ENCODE measurements at places on chromosomes 2 and 18.

- no peak for DNase-seq
Observed at GRCh38 chr2:45105050-45105582, 95.9 kb upstream of the SIX2 start.

- DNase-seq, result no peak
Observed at GRCh38 chr2:19330436-19330835, 28.0 kb downstream of the OSR1 start.

- DNase-seq, result no peak
Observed at GRCh38 chr18:25348386-25349130, 3.4 kb downstream of the ZNF521 start.

DNA sequence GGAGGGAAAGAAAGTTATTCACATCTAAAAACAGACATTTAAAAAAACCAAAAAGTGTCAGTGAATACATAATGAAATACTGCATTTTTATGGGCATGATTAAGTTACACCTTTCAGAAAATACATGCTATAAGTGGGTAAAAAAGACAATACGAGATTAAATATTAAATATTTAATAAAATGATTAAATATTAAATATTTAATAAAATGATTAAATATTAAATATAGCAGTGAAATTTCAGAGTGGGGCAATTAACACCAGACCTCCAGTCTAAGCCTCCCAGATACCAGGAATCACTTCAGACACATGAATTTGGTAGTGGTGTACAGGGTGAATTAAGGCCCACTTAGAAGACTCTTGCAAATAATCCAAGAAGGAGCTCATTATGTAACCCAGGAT is 15.5 kb downstream of the RBM43 start:
- no peak for DNase-seq

- no peak for DNase-seq
Observed at GRCh38 chr2:131046028-131046917, 47.0 kb downstream of the FAM168B start.

DNA sequence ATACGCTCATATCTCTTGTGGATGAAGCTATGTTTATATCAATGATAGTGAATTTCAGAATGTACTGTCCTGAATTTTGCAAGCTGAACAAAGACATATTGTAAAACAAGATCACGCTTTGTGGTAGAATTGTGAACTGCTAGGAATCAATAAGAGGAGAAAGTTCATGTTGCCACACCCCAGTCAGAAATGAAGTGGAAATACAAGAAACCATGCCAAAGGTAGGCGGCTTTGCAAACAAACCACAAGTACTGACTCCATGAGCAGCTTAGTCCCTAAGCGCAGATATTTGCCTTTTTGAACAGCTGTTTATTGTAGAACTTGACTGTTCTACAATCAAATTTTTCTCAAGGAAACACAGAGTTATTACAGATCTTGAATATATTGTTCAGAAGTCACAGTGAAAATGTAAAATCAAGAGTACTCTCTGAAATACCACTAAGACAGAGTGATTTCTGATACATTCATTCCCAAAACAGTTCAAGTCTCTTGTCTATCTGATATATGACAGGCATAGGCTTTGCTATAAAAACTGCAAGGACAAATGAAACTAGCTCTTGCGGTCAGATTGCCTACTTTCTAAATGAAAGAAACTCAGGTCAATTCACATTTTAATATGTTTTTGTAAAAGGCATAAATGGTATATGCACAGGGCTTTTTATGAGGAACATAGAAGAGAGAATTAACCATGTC is 120.9 kb upstream of the CDH19 start:
- no peak for DNase-seq

- no peak for DNase-seq
Observed at GRCh38 chr2:68431316-68431972, 35.6 kb downstream of the FBXO48 start.

- DNase-seq, result no peak
Observed at GRCh38 chr2:7019191-7019590, 102.0 kb downstream of the RNF144A start.

DNA sequence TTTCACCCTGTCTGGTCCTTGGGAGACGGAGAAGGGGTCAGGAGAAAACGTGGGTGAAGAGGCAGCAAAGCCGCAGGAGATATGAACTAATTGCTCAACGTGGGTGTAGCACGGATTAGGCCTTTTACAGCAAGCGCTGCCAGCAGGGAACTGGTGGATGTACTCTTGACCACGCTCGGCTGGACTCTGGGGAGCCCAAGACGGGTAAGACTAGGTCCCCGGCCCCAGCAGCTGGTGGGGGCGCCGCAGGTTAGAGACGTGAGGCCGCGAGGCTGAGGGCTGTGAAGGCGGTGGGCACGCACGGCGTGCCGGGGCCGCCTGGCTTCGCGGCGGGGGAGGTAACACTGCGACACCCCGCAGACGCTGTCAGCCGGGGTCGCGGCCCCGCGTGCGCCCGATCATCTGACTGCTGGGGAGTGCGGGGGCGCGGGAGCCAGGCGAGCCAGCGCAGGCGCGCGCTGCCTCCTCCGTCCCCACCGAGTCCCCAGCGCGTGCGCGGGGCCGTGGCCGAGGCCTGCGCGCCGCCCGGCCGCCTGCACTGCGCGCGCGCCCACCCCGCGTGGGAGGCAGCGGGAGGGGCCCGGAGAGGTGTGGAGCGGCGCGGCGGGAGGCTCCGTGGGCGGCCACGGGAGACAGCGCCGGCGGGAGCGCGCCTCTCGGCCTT is at the start of gene CLIP4:
Gene CLIP4, plus strand, starts transcription at position 470 of the 664 bp plus-strand sequence. CDS start 5,974 bp downstream, outside the sequence.
- peak; percentile 46 for DNase-seq

DNA sequence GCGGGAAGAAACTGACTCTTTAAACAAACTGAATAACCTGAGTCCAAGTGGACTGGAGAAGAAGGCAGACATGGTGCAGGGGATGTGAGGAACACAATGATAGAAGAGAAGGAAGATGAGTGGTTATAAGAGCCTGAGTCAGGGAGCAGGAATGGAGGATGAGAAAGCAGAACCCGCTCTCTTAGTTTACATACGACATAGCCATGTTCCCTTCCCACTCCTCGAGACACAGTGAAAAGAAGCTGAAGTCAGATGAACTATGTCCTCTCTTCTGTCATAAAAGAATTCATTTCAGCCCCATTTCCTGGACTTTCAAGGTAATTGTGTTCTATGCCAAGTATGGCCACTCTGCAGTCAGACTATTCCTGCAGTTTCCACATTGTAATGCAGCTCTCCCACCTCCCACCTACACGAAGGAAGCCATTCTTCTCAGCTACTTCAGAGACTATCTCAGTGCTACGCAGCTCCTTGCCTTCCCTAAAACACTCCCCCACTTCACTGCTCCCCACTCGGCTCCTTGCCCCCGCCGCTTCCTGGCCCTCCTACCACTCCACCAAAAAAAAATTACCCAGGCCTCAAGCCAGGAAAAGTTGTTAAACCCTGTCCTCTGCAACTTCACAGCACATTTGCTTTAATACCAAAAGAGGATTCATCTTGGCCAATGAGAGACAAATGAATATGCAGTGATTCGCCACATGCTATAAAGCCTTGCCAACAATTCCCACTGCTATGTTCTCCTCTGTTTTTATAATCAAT is 323.4 kb upstream of the EPHA4 start:
- DNase-seq, result no peak

- DNase-seq, result no peak
Observed at GRCh38 chr18:23484561-23485182, 18.6 kb upstream of the RMC1 start.

DNA sequence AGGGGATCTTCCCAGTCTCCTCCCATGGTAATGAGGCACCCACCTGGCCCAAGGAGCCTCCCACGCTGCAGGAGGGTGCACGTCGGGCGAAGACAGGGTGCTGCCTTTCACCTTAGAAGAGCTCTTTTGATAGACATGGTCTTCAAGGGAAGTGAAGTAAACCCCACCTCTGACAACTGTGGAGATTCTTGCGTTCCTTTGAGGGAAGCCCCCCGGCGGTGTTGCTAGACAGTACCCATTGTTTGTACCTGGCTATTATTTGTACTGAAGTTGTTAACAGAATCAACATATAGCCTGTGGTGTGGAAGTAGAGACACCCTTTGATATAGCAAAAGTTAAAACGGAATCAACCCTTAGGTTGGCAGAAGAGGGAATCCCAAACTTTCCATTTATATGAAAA is 648.0 kb downstream of the GALR1 start:
- DNase-seq, result no peak

- DNase-seq, result no peak
Observed at GRCh38 chr2:178949584-178949983, 100.4 kb downstream of the CCDC141 start.

DNA sequence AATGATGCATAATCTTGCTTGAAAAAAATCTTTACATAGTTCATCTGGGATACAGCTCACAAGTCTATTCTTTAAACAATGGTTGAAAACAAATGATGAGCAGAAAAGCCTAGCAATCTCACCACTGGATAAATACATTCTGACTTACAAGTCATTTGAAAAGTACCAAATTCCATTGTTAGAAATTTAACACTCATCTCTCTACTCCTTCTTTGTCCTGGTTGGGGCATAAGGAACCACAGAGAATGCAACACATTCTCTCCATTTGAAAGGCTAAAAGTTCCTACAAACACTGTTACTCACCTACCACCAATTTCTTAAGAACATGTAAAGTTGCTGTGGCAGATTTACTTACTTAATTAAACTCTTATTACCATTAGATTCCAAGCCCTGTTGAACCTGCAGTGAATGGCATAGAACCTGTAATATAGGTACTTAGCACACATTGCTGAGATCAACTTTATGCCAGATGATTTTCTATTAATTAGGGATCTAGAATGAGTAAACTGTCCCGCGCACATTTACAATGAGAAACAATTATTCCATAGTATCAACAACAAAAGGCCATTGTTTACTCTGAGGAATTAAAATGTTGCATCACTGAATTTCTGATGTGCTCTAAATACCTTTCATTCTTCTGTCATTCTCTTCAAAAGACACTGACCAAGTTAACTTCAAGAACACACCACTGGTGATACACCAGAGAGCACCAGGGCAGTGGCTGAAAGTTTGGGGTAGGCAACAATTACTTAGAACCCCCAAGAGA is 69.6 kb downstream of the CABYR start:
- DNase-seq, result no peak

- DNase-seq, result no peak
Observed at GRCh38 chr2:160333324-160334027, 133.4 kb upstream of the ITGB6 start.

DNA sequence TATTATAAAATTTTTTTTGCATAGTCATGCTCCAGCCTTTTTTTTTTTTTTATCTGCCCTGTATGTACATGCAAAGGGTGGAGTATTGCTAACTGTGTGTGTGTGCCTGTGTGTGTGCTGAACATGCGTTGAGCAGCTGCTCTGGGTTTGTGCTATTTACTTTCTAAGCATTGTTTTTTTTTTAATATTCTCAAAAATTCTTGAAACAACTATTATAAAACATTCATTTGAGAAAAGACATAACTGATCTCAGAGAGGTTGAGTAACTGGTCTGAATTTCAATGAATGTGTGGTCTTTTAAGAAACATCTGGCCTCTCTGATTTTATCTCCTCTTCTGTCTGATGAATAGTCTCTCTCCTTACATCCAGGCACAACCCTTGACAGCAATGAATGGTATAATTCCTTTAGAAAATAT is 366.0 kb upstream of the SLC14A2 start:
- no peak for DNase-seq

- no peak for DNase-seq
Observed at GRCh38 chr2:217064234-217065011, 204.6 kb upstream of the TNP1 start.

GRCh38 chr2:9232886-9233285 is 26.3 kb downstream of the ASAP2 start:
- no peak for DNase-seq

DNA sequence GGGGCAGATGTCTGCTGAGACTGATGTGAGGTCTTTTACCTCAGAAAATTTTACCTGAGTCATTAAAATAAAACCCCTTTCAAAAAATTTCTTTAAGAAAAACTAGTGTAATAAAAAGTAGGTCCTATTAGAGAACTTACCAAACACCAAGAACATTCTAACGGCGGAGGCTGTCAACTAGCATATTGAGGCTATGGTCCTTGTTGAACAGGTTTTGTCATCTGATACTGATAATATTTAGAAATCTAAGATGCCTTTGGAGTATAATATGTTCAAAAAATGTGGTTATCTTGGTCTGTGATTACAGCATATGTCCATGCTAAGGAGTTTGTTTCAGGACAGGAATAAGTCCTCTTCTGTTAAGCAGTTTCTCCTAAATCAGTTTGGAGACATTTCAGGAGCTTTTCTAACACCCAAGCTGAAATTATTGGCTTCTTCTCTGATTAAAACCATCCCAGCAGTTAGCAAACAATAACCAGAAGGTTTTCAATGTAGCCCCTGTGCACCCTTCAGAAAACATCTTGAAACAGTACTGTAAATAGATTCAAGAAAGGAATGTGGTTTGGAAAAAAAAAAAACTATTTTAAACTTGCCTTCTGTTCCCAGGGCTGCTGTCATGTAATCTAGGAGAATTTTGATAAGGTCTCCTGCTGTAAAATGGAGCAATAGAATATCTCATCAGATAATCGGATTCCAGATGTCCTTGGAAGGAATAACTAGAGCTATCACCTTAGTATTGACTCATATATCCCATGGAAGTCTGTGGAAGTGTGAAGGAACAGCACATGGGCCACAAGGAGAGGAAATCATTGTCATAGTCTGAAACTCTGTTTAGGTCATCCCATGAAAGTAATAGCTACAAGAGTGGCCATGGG is 58.7 kb upstream of the B3GNT2 start:
- DNase-seq, result no peak

DNA sequence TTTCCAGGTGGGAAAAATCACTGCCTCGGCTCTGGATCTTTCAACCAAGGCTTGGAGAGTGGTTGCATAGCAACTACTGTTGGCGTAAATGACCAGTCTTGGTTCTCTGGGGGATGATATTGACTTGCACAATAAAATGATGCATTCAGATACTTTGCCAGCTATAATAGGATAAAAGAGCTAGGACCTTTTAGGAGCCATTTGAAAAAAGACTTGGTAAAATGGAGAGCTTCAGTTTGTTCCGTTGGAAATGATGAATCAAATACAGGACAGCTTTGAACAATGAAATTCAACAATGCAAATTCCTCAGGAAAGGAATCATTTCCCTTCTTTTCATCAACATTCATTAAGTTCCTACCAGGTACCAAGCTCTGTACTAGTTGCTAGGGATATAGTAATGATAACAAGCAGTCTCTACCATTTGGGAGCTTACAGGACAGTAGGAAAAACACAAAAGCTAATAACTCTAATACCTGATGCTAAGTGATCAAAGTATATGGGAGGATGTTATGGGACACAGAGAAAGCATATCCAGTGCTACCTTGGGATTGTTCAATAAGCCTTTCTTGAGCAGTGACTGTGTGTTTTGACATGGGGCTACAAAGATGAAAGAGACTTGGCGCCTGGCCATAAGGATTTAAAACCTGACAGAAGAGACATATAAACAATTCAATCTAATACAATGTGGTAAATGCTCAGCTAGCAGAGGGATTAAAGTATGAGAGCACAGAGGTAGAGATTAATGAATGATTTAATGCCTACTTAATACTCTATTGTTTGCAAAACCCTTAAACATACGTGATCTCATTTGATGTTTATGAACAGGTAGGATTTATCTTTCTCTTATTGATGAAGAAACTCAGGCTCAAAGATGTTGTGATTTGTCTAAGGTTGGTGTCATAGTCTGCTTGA is 110.7 kb downstream of the QPCT start:
- no peak for DNase-seq

- DNase-seq, result no peak
Observed at GRCh38 chr2:11661891-11662435, 8.0 kb downstream of the NTSR2 start.

All from stimulated activated CD8-positive, alpha-beta memory T cell treated with anti-CD3 and anti-CD28 coated beads, Interleukin-7, amount 100 ng/mL, for 1 hour (primary cell).